NCI-H1092 (cell line): ENCODE measurements at places on chromosomes 2 and 18.
A peak's percentile ranks its signal among the peaks of the same experiment; 100 is the strongest.

DNA sequence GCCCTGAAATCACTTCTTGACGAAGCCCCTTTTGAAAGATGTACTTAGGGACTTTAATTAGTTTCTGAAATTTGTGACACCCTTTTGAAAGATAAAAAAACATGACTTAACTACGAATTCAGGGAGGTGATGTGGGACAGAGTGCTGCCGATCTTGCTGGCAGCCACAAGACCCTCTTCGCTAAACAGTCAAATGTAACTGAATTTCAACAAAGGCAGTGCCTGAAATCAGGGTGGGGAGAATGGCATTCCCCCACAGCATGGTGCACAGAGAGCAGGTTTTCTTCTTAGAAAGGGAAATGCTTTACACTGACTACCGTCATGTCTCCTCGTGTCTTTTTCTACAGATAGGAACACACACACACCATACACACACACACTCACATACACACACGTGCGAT is 640.2 kb upstream of the POU3F3 start:
- DNase-seq: no peak

- DNase-seq: no peak
Observed at GRCh38 chr2:71298914-71299313, 32.7 kb upstream of the ZNF638 start.

DNA sequence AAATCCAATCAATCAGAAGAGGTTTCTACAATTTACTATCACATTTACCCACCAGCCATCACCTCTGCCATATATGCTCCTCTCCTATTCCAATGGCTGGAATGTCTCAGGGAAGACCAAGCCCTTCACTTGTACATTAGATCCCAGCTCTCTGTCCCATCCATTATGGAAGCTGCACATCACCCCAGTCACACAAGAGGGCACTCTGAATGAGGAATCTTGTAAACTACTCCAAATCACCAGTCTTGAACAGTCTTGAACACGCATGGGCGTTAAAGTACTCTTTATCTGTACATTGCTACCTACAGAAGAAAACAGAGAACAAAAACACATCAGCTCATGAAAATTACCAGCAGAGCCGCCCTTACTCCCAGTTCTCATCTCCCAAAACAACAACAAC is 38.7 kb downstream of the ZC3H8 start:
- DNase-seq: no peak

- no peak for DNase-seq
Observed at GRCh38 chr18:41155910-41156851, 798.9 kb upstream of the PIK3C3 start.

GRCh38 chr2:164504253-164504652 is 117.0 kb downstream of the GRB14 start:
- DNase-seq: no peak

GRCh38 chr2:233089851-233090250 is 29.7 kb downstream of the INPP5D start:
- DNase-seq: no peak

DNA sequence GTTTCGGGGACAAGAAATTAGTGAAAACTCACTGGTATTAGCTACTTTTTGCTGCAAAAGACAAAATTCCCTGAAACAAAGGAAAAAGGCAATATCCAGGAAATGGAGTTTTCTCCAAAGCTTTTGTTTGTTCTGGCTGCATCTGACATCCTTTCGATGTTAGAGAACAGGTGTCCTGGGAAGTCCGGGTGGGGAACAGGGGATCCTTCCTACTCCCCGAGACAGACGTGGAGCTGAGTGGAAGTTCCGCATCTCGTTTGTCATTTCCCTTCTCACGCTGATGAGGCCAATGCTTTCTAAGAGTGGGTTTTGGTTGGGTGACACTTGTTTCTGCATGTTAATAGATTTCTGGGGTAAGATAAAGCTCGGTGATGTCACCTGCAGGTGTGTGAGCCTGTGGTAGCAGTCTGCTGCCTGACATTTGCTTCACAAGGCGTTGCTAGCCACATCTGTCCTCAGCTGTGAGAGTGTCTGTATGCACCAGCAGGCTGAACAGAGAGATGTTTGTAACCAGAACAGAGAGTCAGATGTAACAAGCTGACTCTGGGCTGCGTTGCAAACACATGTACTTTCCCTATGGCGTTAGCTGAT is 125.9 kb downstream of the ACOXL start:
- no peak for DNase-seq

DNA sequence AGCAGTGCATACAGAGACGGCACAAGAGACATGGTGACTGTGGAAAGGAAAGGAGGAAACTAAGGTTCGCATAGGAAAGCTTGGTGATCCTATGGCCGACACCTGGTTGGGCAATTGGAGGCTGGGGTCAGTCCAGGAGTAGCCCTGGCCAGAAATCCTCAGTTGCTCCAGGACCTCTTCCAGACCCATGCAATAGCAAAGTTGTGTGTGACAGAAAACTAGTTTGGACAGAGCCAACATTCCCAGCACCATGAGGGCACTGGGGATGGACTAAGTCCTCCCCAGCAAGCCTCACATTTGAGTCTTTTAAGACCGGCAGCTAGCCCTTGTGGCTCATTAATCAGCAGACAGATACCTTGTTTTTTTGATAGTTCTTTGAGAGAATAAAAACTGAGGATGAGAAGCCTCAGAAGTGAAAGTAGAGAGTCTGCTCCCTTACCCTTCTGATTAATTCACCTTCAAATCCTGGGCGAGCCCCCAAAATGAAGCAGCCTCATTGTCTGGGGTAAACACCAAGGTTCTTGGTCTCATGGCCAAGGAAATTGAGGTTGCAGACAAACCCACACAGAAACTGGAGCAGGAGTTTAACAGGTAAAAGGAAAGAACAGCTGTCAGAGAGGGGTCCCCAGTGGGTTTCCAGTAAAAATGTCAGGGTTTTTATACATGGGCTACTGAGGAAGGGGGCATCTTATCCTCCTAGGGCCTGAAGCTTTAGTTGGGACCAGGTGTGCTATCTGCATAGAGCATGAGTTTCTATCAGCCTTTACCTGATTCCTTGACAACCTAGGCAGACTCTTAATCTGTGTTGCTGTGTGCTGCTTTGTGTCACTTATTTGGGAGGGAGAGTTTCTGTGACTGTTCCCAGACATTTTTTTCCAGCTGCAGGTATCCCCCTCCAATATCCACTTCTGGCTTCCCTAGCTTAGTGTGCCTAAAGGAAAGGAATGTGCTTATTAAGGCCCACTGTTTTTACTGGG is 39.1 kb downstream of the STK17B start:
- no peak for DNase-seq

- no peak for DNase-seq
Observed at GRCh38 chr2:199762963-199763362, 88.0 kb downstream of the FTCDNL1 start.

DNA sequence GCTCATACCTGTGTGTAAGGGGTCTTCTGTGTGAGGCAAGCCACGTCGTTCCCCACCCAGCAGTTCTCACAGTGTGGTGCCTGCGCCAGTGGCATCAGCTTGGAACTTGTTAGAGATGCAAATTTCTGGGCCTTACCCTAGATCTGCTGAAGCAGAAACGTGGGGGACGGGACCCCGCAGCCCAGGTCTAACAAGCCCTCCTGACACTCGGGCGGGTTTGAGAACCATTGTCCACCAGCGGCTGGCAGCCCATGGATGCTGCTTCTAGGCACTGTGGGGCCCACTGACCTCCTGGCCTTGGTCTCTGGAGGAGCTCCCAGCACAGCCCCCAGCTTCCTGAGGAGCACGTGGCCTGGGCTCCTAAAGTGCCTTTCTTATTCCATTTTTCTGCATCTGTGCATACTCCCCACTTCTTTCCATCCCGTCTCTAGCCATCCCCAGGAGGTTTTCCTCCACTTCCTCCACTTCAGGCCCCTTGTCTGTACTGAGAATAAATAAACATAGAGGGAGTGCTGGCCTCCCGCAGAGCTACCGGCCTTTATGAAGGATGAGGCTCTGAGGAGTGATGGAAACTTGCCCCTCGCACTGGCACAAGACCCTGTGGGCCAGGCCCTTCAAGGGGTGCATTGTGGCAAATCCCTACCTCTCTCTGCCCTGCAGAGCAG is 94.3 kb downstream of the GALR1 start:
- no peak for DNase-seq

GRCh38 chr2:233663911-233664310 is 7.8 kb upstream of the UGT1A9 start:
- no peak for DNase-seq

GRCh38 chr2:233075141-233075965 is 15.2 kb downstream of the INPP5D start:
- no peak for DNase-seq

DNA sequence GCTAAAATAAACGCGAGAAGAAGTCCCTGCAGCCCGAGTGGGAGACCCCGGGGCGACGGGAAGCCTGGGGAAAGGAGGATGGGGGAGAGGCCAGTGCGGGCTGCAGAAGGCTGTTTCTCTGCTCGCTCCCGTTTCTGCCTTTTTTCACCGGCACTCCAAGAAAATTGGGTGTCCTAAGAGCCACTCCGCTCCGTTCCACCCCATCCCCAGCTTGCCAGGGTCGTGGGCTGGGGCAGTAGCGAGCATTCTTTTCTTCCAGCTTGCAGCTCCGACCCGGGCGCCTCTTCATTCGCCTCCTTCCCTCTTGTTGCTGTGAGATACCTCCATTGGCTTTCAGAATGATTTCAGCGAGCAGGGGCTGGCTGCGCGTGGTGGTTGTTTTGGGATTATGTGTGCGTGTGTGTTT is 1.1 kb downstream of the HOXD3 start:
- DNase-seq: no peak

GRCh38 chr2:72727356-72727755 is 98.5 kb downstream of the EXOC6B start:
- no peak for DNase-seq

GRCh38 chr18:64244571-64244970 is 95.7 kb upstream of the LINC00305 start:
- peak; percentile 18 for DNase-seq

- peak; percentile 87 for DNase-seq
Observed at GRCh38 chr18:63264871-63265270, 54.7 kb downstream of the BCL2 start.
